ENCODE measurements at places on chromosomes 7 and 10. TPM values are rescaled to one million over a fixed set of nuclear protein-coding genes. Genes with fewer than 3 reads are reported as not detected.

The TUBB8 gene
- not detected for total RNA-seq

The NKX2-3 gene
- total RNA-seq = not detected

- DNase-seq = no peak
Observed at GRCh38 chr7:26337232-26337865, 45.7 kb downstream of the SNX10 start.

DNA sequence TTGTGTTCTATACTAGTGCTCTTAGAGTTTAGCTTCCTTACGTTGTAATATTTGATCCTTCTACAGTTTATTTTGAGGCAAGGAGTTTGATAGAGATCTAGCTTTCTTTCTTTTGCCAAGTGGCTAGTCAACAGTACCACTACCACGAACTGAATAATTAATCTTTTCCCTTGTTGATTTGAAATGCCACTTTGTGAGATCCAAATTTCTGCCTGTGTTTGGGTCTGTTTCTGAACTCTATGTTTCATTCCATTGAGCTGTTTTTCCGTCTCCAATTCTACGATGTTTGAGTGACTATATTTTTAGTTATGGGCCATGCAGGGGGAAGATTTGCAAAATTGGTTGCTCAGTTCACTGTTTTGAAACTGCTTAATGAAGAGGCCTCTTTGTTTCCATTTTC is 134.7 kb downstream of the KIAA1217 start:
- no peak for DNase-seq

Measured in GM12878 (cell line).